ENCODE measurements at places on chromosomes 13 and 19.

DNA sequence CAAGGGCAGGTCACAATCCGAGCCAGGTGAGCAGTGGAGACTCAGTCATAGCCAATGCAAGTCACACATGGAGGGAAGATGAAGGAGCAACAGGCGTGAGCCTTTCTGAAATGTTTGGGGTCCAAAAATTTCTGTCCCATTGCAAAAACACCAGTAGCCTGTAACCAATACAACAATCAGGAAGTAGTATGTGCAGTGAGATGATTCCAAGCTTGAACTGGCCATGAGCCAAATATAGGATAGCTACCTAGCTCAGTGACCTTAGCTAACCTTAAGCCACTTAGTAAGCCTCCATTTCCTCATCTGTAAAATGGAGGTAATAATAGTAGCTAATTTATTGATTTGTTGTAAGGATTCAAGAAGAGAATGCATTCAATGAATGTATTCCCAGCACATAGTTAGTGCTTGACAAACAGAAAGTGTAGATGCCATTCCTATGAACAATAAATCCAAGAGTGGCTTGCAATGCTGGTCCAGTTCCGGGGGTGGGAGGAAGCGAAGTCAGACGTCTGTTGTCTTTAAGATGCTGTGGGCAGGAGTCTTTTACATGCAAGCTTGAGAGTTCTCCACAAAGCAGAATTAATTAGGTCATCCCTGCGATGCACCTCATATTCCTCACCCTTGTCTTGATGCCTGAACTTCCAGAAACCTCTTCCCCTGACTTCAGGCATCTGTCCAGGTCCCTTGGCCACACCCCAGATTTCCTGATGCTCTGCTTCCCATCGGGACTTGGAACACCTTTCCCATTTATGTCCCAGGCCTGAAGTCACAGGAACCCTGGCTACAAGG, 195.7 kb upstream of the UBL3 start:
- no peak for DNase-seq

DNA sequence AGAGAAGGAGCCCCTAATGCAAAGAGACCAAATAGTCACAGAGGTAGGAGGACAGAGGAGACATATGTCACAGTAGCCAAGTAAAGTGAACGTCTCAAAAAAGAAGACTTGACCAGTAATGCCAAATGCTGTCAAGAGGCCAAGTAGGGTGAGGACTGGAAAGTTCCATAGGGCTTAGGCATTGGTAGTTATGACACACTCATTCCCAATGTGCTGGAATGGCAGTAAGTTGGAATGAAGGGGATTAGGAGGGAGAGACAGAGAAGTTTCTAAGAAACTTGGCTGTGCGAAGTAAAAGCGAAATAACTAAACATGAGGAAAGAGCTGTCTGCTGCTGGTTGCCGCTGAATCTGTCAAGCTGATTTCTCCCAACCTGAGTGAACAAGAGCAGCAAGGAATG, 14.9 kb upstream of the FRY start:
- DNase-seq = no peak

DNA sequence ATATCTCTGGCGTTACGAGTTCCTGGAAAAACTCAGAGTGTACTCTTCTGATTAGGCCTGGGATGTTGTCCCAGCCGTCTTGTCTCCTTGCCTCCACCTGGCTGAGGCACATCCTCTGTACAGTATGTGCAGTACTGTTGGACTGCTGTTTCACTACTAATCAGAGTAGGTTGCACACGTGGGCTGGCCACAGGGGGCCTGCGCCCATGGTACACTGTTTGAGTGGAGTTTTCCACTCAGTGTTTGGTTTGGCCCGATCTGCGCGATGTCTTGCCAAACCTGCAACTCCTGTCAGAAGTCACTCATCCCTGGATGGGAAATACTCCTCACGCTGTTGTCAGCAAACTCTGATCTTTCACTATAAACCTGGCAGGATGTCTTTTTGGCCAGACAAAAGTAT, 189.6 kb upstream of the CSNK1A1L start:
- DNase-seq = no peak

DNA sequence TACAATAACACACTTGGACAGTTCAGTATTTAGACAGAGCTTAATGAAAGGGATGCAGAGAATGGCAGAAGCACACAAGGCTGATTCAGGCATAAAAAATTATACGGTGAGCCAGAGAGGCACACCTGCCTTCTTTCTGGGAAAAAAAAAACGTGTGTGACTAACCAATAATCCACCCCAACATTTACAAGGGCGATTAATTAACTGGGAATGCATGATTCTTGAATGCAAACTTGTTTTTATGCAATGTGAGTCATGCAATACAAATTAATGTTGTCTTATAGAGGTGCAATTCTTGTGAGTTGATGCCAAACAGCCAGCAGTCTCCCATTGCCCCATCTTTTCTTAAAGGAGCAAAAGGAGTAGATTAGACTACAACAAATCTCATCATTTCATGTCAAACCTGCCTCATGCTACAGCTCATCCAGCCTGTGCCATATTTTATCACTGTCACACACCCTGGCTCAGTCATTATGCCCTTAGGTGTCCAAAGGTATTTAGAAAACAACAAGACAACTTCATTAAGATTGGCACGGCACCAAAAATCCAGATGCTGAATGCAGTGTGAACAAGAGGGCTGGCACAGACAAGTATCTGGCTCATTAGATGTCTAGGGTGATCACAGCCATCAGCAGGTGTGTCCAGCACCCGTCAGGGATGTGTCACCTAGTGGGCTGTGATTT, 721.1 kb downstream of the EFNB2 start:
- no peak for DNase-seq

DNA sequence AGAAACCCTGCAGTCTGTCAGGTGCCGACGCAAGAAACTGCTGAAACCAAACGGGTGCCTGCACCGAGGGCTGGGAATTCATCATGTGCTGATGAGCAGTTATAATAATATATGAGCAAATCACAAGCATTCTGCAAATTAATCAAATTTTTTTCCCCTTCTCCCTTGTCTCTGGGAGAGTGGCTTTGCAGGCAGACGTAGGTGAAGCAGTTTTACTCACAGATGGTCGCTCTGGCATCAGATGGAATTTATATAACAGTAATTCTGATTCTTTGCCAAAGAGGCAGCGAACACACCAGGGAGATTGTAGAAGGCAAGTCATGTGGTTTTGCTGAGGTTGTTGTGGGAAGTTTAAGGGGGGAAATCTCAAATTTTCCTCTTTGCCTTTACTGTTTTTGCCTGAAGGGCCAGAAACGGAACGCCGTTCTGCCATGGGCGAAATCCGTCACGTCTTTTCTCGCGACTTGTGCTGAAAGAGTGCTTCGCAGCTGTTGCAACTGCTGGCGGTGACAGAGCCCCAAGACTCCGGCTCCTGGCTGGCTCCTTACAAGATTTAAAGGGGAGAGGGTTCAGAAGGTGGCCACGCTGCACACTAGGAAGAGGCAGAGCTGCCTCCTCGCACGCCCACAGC, 320.1 kb downstream of the ZNF536 start:
- no peak for DNase-seq

- no peak for DNase-seq
These were observed 295.7 kb downstream of the MYO16 start for GRCh38 chr13:108925070-108925469.

DNA sequence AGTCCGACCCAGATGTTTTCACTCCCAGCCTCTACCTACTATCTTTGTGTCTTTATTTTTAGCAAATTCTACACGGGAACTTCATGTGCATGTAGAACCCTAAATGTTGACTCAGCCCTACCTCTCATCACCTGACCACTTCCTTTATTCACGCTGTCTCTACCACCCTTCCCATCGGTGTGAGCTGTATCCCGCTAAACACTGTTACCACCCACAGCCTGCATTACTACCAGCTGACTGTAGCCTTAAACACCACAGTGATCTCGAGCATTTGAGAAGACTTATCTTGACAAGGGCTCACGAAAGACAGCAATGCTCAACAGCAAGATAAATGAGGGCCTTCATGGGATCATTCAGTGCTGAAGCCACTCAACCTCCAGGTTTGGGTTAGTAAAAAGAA, 15.1 kb downstream of the NCR1 start:
- no peak for DNase-seq

DNA sequence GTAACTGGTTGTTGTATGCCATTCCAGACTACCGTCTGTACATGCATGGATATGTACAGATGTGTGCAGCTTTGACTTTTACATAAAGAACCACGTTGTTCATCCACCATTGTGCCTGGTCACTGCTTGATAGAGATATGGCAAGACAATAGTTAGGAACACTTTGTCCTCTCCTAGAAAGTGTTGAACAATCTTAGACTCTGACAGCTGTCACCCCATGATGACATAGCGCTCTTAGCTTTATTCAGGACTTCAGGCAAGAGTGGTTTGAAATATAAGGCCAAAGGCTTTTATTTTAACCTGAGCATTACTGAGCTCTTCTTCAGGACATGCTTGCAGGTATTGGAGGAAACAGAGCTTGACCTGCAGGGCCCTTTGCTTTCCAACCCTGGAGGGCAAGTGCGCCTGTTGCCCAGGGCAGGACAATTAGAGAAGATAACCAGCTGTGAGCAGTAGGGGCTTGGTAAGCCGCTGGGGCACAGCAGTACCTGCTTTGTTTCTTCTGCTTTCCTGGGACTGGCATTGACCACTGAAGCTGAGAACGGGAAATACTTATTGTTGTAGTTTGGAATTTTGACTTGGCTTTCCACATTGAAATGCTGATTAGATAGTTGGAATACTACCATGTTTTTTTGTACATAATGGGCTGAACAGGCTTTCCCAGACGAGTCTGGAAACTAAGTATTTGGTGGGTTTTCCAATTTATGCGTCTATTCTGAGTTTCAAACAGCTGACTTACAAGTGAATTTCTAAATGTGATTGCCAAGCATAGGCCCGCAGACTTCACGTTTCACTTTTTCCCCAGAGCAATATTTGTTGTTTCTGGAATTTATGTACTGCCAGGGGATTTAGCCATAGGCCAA, 51.1 kb downstream of the GARRE1 start:
- DNase-seq = no peak

DNA sequence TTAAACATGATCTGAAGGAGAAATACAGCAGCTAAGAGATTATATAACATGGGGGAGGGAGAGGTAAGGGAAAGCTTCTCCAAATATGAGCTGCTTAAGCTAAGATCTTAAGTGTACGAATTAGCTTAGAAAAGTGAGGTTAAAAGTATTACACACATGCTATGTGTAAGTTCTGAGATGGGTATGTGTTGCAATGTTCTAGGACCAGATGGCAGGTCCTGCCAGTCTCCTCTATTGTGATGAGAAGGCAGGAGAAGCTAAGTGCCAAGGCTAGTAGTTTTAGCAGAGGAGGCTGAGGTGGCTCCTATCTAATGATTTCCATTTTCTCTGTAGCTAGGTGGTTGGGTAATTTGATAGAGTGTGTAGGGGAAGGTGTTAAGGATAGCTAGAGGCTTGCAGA, 57.6 kb downstream of the MICU2 start:
- no peak for DNase-seq

- no peak for DNase-seq
These were observed 191.8 kb downstream of the PCCA start for GRCh38 chr13:100280681-100281080.

- DNase-seq = no peak
These were observed 167.2 kb downstream of the FGF14 start for GRCh38 chr13:102234618-102235017.

- DNase-seq = no peak
These were observed 298.2 kb downstream of the POU4F1 start for GRCh38 chr13:78305171-78305570.

DNA sequence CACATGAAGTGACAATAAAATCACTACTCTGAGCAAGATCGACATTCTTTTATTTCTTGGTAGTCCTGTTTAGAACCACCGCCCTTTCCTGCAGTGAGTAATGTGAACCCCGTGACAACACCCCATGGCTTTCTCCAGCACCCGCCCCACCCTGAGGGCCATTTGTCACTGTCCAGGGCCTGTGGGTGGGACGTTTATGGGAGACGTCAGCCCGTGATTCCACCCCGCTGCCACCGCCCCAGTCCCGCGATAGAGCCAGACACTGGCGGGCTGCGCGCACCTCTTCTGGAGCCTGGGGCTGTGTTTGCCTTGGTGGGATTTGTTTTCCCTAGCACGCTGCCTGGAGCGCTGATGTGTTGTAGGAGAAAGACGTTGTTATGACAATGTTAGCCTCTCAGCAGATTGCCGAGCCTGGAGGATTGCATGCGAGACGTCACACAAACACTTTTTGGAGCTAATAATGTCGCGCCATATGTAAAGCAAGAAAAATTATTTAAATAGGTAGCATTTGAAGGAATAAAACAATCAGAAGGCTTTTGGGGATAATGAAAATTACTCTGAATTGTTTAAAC, 263.7 kb downstream of the TEX29 start:
- no peak for DNase-seq

- no peak for DNase-seq
These were observed 630.2 kb upstream of the PCDH9 start for GRCh38 chr13:67860315-67860714.

DNA sequence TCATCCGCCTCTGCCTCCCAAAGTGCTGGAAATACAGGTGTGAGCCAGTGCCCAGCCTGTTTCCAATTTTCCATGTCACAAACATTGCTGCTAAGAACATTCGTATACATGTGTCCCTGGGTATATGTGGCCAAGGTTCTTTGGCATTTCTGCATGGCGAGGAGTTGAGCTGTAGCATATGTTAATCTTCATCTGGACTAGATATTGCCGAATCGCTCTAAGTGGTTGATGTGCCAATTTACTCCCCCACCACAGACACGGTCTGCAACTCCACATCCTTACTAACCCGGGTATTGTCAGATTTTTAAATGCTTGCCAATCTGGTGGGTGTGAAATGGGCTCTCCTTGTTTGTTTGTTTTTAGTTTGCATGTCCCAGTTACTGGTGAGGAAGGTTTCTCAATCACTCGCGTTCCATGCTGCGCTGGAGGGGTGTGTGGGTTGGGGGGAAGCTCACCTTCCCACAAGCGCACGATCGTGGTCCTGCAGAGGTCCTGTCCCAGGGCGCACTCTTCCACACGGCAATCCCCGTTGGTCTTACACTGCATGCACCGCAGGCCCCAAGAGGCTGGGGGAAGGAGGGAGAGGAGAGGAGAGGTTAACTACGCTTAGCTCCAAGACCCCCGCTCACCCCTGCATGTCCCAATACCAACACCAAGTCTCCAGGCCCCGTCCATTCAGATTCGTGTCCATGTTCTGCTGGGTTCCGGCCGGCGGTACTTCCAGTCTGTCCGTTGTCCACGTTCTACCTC, 2.7 kb downstream of the PLAUR start:
- no peak for DNase-seq

GRCh38 chr19:45166723-45167252, 6.0 kb upstream of the NKPD1 start:
- DNase-seq = no peak

GRCh38 chr19:720345-721160, 11.8 kb downstream of the PALM start:
- DNase-seq = no peak

- DNase-seq = no peak
These were observed 15.3 kb upstream of the MAP1S start for GRCh38 chr19:17703824-17704463.

GRCh38 chr19:11291991-11292390, 4.0 kb upstream of the TSPAN16 start:
- no peak for DNase-seq
